ENCODE measurements at places on chromosomes 1 and 21.

DNA sequence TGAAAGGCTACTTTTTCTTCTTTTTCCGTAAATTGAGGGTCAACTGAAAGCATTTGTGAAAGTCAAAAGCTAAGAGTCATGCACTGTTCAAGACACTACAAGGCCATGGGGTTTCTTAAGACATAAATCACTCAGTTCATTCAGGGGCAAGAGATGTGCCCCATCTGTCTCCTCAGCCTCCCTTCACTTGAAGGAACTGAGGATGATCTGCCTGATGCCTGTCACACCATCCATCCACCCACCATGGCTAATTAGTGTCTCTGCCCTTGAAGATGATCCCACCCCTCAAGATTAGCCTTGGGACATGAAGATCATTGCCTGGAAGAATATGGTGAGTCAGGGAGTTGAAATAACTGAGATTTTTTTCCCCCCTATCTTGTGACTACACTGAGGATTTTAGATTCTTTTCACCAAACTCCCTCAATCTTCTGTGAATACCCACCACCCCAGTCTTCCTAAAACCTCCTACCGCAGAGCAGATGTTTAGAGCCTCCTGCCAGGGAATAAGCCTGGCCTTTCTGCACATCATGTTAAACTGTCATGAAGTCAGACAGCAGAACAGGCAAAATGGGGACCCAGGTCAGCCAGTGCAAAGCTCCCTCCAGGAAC lies 88.6 kb upstream of the LMO4 start:
- DNase-seq, result no peak

DNA sequence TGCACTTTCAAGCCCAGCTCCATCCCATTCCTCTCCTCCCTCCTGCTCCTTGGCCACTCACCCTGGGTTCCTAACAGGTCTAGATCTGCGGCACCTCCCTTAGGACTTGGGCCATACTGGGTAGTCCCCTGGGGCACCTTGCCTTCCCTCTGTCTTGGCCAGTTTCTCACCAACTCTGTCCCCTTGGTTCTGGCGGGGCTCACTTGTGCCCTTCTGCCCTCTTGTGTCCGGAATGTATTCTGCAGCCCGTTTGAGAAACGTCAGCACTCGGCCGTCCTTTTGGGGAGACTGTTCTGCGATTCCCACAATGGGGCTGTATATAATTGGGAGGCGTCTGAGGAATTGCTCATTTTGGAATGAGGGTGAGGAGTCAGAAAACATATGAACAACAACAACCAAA lies 162.4 kb downstream of the ZSCAN20 start:
- peak; percentile 26 for DNase-seq

- no peak for DNase-seq
These were observed 879.4 kb downstream of the MRPL39 start for GRCh38 chr21:24727803-24728440.

DNA sequence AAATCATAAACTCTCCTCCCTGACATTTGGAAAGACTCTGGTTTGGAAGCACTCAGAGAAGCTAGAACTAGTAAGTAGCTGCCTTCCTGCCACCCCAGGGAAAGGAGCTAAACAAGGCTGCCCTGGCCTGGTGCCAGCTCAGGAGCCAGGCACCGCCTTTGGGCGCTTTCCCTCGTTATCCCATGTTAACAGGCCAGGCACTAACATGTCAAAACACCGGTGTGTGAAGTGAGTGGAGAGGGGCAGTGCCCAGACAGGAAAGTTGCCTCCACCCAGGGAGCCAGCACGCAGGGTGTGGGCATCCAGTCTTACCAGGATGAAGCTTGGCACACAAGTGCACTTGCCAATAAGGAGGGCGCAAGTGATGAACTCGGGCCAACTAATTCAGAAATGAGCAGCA lies 346.8 kb downstream of the RRAGC start:
- no peak for DNase-seq

GRCh38 chr21:44955141-44955797 lies 15.4 kb downstream of the SLX9 start:
- no peak for DNase-seq

DNA sequence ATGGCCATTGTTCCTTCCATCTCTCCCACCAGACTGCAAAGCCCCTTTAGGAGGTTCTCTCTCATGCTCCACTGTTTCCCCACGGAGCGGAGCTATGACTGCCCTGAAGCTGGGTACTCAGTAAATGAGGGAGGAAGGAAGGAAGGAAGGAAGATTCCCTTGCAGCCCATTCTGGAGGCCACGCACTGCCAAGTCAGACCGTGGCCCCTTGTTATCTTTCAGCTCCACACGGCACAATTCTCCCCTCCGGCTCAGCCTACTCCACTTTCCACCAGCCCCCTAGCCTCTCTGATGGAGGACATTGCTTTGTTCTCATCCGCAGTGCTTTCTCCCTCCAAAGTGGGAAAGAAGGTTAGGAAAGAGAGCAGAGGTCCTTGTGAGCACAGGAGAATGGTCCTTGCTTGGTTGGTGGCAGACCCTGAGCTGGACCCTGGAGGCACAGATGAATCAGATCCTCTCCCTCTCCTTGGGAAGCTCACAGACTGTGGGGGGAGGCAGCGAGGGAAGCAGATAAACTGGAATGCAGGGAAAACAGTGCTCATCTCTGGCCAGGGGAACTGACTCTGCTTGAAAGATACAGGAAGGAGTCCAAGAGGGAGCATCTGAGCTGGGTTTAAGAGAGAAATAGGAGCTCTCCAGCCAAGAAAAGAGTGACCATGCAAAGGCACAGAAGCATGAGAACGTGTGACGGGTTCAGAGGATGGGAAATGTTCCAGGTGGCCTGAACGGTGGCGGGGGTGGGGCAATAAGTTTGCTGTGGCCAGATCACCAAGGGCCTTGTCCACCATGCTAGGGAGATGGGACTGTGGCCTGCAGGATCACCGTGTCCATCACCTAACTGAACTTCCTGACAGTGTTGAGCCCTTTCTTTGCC lies 52.6 kb downstream of the GLIS1 start:
- DNase-seq, result no peak

DNA sequence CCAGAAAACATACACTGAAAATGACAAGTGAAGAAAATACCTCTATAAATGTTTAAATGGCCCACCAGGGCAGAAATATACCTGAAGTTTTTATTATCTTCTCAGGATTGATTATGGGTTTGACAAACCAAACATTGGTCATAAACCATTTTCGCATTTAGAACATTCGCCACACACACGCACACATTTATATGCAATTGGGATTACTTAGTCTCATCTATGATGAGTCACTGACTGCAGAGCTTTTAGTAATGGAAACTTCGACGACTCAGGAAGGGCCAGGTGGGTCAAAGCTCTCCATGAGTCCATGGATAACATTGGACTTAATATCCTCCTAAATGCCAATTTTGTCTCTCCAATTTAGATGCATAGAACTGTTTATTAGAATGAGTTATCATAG lies 16.9 kb downstream of the NRDC start:
- DNase-seq, result no peak

- DNase-seq, result no peak
These were observed 42.8 kb upstream of the LRIF1 start for GRCh38 chr1:111006556-111006955.

DNA sequence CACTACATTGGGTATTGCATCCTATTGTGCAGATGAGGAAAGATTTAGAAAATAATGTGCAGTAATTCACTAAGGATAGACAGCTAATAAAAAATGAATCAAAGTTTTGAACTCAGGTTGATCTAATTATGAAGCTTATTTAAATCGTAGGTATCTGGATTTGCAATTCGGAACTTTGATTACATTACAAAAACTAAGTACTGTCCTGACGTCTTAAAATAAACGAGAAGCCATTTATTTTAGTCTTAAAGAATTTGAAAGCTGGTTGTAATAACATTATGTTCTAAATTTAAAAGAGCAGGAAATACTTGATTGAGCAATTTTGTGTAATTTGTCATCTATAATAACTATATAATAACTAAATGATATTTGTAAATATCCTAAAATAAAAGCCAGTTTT lies 235.9 kb downstream of the TPR start:
- no peak for DNase-seq

- DNase-seq, result no peak
These were observed 21.9 kb downstream of the DPYD start for GRCh38 chr1:97898948-97899347.

GRCh38 chr1:184487531-184488193 lies 100.8 kb downstream of the C1orf21 start:
- no peak for DNase-seq

GRCh38 chr1:36024847-36025246 lies 59.0 kb upstream of the TEKT2 start:
- DNase-seq, result no peak

GRCh38 chr1:230922620-230923019 lies 54.3 kb upstream of the C1orf198 start:
- DNase-seq, result no peak

DNA sequence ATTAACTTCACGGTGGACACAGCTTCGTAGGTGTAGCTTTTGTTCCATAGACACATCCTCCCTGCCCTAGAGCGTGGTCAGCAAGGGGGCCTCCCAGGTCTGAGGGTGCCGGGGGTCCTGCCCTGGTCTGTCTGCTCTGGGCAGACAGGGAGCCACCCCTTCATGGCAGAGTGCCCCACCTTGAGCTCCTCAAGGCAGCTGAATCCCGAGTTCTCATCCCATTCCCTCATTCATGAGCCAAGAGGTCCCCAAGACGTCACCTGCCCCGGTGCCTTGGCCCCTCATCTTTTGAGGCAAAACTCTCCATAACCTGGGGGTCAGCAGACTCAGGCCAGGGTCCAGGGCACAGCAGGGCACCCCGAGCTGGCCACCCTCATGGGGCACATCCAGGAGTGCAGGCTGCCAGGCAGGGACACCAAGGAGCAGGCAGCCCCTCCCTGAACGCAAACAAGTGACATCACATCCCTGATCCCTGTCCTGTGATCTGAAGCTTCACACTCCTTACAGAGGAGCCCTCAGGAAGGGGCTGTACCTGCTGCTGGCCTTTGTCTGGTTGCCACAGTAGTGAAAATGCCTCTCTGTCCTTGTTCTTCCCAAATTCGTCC lies 23.3 kb downstream of the UBASH3A start:
- no peak for DNase-seq

GRCh38 chr1:197268012-197268411 lies at the start of gene CRB1:
Gene CRB1 (plus strand): TSS chr1:197268252. CDS start chr1:197268413, 161 bp downstream.
- DNase-seq, result no peak

DNA sequence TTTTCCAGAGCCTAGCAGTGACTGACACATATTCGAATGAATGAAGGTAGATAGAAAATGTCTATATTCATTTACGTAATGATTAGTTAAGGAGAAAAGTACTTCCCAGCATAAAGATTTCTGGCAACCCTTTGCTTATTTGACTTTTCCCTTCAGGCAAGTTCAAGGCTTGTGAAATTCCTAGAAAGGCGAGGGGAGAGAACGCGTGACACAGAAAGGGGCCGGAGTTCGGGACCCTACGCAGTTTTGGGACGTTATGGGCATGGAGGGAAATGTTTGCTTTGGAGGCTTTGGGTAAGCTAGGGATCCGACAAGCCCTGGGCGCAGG lies 472 bp upstream of the USP25 start:
- no peak for DNase-seq

DNA sequence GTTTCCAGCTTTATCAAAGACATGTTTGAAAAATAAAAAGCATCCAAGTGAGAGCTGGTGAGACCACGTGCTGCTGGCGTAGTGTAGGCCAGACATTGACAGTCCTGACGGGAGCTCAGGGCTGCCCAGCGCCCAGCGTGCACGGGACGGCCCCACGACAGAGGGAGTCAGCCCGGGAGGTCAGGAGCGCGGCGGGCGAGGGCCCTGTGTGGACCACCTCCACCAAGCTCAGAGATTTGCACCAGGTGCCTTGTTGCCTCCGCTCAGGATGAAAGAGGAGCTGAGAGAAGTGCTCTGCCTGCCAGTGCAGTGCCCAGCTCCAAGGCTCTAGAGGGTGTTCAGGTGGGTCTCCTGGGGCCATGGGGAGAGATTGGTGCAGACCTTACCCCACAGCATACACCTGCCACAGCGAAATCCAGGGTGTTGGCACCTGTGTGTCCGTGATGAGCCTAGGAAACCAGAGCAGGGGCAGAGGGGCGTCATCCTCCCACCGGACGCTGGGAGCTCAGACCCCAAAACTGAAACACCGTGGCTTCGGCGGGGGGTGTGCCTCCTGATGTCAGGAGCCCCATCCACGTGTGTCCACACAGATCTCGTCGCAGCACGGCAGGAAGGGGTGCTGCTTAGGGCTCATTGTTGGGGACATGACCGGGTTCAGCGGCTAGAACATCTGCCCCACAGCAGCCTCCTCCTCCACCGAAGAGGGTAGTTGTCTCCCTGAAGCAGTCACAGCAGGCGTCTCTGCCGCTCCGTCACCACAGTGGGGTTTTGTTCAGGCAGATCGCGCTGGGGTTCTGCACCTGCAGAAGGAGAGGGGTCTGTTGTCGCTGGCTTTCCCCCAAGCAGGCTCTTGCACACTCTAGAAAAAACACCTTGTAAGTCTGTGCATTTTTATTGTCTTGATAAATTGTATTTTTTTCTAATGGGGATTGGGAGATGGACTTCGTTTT lies 64.2 kb downstream of the POFUT2 start:
- no peak for DNase-seq

DNA sequence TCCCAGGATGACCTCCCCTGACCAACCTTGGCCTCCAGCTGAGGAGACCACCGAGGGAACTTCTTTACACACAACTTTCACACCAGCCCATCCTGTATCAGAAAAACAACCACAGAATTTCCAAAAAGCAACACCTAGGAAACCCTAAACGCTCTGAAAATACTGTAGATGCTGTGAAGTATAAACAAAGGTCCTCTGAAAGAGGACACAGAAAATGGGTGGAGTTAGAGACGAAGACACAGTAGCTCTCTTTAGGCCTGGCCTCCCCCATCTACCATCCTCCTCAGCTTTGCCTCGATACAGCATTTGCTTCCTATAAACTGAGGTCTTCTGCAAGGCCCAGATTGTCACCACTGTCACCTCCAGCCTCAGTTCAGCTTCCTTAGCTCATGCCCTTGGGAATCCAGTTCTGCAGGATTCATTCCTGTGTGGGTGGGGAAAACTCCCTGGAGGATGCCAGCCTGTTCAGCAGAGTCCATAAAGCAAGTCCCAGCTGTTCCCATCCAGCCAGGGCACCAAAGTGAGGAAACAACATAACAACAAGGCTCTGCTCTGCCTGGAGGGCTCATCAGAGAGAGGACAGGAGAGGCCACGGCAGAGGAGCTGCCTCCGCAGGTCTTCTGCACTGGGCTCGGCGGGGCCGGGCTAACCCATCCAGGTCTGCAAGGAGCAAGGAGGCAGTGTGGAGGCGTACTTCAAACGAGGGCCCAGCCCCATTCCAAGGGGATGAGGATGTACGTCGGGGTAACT lies 15.0 kb downstream of the PIK3C2B start:
- DNase-seq, result no peak

- DNase-seq, result no peak
These were observed 6.8 kb downstream of the NCF2 start for GRCh38 chr1:183583466-183583865.

DNA sequence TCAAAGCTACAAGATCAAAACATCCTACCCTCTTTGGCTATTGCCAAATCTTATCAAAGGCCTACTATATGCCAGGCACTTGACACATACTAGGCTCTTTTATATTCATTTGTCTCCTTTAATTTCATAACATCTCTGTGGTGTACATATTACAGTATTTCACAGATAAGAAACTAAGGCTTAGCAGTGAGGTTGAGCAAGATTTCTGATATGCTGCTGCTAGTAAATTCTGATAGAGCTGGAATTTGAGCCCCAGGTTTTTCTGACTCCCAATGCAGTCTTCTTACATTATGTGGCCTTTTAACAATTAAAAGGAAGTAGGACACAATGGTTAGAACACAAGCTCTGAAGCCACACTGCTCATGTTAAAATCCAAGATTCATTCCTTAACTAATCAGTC lies 16.8 kb downstream of the CCDC185 start:
- no peak for DNase-seq
